CD8-positive, alpha-beta memory T cell (primary cell): ENCODE measurements at places on chromosomes 1 and 21.

DNA sequence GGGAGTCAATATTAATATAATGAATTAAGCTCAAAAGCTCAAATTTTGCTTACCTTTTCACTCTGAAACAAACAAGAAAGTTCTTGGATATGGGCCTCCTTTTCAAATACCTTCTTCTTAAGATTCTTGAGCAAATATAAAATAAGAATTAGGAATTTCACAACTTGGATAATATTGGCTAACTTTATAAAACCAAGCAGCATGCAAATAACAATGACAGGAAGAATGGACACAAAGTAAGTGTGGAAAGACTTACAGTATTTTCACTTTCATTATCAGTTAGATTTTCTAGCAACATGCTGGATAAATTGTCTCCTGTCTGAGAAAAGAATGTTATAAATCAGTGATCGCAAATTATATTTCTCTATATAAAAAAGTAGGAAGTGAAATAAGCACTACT, 13.2 kb downstream of the ODF2L start:
- no peak for DNase-seq
- no peaks in the 10 kb centered on the region for H3K36me3 ChIP-seq
- no peaks in the 10 kb centered on the region for H3K4me1 ChIP-seq
- no peak overlapping the region for H3K27ac ChIP-seq

- no peak for DNase-seq
- no peak overlapping the region for H3K4me3 ChIP-seq
- H3K4me1 ChIP-seq: no peaks in the 10 kb centered on the region
- no peaks in the 10 kb centered on the region for H3K27me3 ChIP-seq
Measured at GRCh38 chr1:213138391-213138790, 87.3 kb downstream of the RPS6KC1 start.

DNA sequence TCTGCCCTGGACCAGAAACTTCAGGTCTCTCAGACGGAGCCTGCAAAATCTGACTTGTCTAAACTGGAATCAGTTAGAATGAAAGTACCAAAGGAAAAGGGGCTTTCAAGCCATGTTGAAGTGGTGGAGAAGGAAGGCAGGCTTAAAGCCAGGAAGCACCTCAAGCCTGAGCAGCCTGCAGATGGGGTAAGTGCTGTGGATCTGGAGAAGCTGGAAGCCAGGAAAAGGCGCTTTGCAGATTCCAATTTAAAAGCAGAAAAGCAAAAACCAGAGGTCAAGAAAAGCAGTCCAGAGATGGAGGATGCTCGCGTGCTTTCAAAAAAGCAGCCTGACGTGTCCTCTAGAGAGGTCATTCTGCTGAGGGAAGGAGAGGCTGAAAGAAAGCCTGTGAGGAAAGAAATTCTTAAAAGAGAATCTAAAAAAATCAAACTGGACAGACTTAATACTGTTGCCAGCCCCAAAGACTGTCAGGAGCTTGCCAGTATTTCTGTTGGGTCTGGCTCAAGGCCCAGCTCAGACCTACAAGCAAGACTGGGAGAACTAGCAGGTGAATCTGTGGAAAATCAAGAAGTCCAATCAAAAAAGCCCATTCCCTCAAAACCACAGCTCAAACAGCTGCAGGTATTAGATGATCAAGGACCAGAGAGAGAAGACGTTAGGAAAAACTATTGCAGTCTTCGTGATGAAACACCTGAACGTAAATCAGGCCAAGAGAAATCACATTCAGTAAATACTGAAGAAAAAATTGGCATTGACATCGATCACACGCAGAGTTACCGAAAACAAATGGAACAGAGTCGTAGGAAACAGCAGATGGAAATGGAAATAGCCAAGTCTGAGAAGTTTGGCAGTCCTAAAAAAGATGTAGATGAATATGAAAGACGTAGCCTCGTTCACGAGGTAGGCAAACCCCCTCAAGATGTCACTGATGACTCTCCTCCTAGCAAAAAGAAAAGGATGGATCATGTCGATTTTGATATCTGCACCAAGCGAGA, 46.6 kb downstream of the ZBTB17 start:
- H3K4me3 ChIP-seq: no peak overlapping the region
- H3K4me1 ChIP-seq: no peaks in the 10 kb centered on the region
- no peaks in the 10 kb centered on the region for H3K27me3 ChIP-seq
- H3K27ac ChIP-seq: no peak overlapping the region

- no peak overlapping the region for H3K27ac ChIP-seq
- no peak for DNase-seq
- peaks cover 19% of the 10 kb centered on the region for H3K36me3 ChIP-seq
- no peaks in the 10 kb centered on the region for H3K27me3 ChIP-seq
Measured at GRCh38 chr1:12293416-12293815, 63.6 kb downstream of the VPS13D start.

- peaks cover 15% of the 10 kb centered on the region for H3K36me3 ChIP-seq
- no peak overlapping the region for H3K4me3 ChIP-seq
- DNase-seq: no peak
- no peak overlapping the region for H3K27ac ChIP-seq
Measured at GRCh38 chr1:205187420-205187819, 24.1 kb downstream of the DSTYK start.

- no peaks in the 10 kb centered on the region for H3K36me3 ChIP-seq
- no peaks in the 10 kb centered on the region for H3K4me1 ChIP-seq
- no peaks in the 10 kb centered on the region for H3K27me3 ChIP-seq
Measured at GRCh38 chr1:68954841-68955240, 458.0 kb upstream of the DEPDC1 start.
